ENCODE measurements at places on chromosomes 2 and 18.

DNA sequence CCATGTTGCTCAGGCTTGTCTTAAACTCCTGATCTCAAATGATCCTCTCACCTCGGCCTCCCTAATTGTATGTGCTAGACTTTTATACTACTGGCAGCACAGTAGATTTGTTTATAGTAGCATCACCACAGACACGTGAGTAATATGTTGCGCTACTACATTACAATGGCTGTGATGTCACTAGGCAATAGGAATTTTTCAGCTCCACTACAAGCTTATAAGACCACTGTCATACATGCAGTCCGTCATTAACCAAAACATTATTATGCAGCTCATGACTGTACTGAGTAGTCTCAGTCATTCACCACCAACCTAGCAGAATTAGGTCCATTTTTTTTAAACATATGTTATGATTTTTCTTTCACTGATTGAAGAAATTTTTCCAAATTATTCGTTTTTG lies 398.9 kb downstream of the DCC start:
- DNase-seq = no peak

- no peak for DNase-seq
These were observed 2.1 kb downstream of the SERPINB2 start for GRCh38 chr18:63889626-63890025.

GRCh38 chr2:218500501-218501060 lies 67.6 kb downstream of the USP37 start:
- DNase-seq = no peak

DNA sequence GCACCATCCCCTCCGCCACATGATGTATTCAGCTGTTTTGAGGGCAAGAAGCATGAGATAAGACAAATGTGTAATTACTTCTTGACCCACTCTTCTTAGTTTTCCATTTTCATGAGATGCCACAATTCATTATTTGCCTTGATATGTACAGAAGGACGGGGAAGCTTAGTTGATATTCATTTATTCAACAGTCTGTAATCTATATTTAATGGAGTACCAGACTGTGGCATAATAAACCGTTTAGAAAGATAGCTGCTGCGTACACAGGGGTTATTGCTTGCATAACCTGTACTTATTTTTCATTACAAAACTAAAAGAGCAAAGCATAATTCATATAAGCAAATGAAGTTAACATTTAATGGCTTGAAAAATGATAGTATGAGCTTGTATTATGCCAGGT lies 466.4 kb upstream of the GYPC start:
- DNase-seq = no peak

GRCh38 chr18:295756-296490 lies 28.1 kb upstream of the THOC1 start:
- no peak for DNase-seq

- DNase-seq = no peak
These were observed 39.7 kb upstream of the ACAA2 start for GRCh38 chr18:49853011-49853410.

GRCh38 chr18:27789406-27789805 lies 387.5 kb downstream of the CDH2 start:
- DNase-seq = no peak

GRCh38 chr18:68219872-68220271 lies 495.0 kb downstream of the TMX3 start:
- DNase-seq = no peak

- DNase-seq = no peak
These were observed 245.7 kb upstream of the REG3G start for GRCh38 chr2:78779761-78780160.

GRCh38 chr2:150742094-150742493 lies 254.6 kb upstream of the RND3 start:
- no peak for DNase-seq

DNA sequence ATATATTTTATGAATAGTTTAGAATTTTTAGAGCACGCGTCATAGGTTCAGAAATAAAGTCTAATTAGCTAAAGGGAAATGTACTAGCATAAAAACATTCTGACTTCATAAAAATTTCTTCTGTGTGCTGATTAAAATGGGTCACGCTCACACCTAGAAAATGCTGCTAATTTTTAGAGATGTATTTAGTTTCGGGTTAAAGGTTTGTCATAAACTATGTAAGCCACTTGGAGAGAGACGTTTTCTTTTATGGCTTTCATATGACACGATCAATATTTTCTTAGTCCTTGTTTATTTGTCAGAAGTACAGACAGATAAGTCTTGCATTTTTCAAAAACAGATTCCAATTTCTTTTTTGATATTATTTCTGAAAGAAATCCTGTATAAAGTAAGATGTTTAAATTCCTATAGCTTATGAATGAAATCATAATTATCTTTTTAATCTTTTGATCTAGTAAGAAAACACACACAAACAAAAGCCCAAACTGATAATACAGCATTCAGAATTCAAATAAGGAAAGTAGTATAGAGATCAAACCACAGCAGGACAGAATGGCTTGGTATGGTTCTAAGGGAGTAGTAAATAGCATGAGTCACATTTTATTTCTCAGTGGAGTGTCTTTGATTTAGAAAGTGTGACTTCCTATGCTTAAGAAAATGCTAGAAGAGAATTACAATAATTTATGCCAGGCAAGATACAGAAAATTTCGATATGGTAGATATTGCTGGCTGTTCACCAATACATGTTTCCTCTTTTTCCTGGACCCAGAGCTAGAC lies 236.6 kb downstream of the GPD2 start:
- DNase-seq = no peak

- no peak for DNase-seq
These were observed 76.2 kb upstream of the NPAS2 start for GRCh38 chr2:100743741-100744140.

GRCh38 chr2:159922563-159922962 lies 124.6 kb upstream of the CD302 start:
- DNase-seq = no peak

DNA sequence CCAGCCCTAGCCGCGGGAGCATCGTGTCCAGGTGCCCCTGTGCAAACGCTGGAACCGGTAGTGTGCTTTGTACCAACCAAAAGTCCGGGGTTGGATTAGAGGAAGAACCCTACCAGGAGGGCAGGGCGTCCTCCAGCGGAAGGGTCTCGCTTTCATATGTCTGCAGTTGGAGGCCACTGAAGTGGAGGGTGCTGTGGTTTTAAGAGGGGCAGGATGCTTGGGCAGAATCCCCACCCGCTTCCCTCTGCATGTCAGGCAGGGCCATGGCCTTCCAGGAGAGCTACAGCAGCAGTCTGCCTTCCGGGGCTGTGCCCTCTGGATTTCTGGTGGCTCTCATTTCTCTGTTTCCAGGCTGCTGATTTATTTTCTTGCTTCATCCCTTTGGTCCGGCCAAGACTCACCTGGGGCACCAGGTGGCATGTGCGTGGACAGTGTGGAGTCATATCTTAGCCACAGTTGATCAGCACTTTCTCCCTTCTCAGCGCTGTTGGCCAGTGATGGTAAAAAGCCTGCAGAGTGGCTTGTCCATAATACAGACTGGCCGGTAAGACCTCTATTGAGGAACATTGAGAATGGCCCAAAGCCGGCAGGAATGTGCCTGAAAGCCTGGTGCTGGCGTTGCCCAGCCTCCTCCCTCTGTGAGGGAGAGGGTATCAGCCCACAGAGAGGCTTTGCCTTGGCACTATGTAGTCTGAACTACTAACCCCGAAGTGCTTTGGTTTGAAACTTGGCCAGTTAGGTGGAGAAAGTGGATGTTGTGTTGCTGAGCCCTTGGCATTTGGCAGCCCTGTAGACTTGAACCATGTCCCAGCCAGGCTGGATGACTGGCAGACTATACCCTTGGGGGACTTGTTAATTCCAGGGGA lies 1.8 kb downstream of the AGAP1 start:
- DNase-seq = no peak

GRCh38 chr18:44938720-44939665 lies 258.3 kb downstream of the SETBP1 start:
- no peak for DNase-seq

DNA sequence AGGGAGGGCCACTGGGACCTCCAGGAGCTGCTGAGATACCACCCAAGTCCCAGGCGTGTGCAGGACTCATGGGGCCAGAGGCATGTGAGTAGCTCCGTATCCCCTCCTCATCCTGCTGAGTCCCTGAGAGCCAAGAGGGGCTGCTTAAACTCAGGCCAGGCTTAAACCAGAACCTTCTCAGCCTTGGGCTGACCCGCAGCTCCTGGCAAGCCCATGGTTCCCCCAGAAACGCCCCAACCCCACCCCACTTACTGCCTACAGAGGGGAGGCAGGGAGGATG lies 2.5 kb upstream of the NMUR1 start:
- no peak for DNase-seq

DNA sequence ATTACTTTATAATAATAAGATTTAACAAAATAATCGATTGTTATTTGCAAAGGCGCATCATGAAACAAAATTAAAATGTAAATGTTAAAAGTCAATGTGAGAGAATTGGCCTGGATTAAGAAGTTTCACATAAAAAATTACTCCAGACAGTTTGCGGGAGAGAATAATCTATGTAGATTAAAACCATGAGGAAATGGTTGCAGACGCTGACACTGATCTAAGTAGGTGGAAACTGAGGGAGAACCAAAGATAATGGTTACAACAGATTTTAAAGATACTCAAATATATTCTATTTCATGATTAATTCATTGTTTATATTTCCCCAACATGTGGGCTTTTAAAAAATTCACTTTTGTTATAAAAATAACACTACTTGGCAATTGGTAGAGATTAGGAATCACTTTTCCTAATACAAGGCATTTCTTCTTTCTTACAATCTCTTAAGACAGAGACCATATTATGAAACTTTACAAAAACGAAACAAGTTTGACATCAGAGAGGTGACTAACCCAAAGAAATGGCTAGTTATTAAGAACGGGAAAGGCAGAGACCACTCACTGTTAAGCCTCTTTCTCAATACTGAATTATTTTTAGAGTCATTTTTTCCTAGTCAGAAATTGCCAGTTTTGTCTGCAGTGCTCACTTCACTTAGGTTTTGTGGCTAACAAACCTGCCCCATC lies 1.6 kb downstream of the KANSL1L start:
- no peak for DNase-seq

GRCh38 chr2:120442541-120442922 lies 96.6 kb downstream of the INHBB start:
- no peak for DNase-seq

GRCh38 chr2:67904566-67904965 lies 158.2 kb downstream of the C1D start:
- no peak for DNase-seq

DNA sequence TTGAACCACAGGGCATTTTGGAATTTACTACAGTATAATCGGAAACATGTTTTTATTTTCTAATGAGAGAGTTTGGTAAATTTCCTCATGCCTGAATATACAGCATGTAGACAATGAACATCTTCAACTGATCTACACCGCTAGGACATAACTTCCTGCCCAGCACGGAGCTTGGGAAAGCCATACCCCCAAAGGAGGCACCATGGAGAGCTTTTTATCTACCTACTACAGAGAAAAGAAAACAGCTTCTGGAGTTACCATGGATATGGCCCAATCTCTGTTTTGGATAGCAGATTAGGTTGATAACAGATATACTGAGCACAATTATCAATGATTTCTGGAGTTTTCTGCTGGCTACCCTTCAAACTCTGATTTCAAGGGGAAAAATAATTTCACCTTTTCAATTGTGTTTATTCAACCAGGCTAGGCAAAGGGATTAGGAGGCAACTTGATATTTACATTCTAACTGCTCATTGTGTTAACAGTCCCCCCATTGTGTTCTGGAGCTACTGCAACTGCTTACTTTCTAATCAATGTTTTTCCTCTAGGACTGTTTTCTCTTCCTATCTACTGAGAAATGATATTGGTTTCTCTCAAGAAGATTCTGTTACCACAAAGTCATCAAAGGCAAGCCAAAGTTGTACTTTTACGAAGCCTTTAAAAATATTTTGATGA lies 123.0 kb upstream of the ARHGAP28 start:
- DNase-seq = no peak

DNA sequence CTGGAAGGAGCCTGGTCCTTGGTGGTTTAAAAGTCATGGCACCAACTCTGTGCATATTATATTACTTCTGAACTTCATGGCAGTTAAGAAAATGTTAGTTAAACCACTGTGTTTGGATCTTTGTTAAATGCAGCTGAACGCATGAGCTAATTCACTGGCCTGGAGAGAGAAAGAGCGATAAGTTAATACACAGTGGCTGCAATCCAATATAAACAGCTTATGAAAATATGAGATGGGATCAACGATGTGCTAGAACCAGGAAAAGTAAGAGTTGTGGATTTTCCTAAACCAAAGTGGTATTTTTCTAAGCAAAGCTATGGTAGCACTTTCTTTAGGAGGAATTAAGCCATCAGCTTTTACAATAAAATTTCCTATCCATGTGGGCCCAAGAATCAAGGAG lies 326.7 kb downstream of the MTX2 start:
- DNase-seq = no peak

GRCh38 chr2:238157506-238158017 lies 1.2 kb upstream of the ERFE start:
- no peak for DNase-seq

DNA sequence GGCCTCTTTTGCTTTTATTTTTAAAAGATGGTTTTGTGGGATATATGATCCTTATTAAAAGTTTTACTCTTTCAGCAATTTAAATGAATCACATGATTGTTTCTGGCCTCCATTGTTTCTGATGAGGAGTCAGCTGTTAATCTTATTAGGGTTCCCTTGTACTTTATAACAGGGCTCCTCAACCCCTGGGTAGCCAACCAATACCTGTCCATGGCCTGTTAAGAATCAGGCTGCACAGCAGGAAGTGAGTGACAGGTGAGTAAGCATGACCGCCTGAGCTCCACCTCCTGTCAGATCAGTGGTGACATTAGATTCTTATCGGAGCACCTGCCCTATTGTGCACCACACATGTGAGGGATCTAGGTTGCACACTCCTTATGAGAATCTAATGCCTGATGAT lies 45.1 kb upstream of the FAM98A start:
- no peak for DNase-seq

DNA sequence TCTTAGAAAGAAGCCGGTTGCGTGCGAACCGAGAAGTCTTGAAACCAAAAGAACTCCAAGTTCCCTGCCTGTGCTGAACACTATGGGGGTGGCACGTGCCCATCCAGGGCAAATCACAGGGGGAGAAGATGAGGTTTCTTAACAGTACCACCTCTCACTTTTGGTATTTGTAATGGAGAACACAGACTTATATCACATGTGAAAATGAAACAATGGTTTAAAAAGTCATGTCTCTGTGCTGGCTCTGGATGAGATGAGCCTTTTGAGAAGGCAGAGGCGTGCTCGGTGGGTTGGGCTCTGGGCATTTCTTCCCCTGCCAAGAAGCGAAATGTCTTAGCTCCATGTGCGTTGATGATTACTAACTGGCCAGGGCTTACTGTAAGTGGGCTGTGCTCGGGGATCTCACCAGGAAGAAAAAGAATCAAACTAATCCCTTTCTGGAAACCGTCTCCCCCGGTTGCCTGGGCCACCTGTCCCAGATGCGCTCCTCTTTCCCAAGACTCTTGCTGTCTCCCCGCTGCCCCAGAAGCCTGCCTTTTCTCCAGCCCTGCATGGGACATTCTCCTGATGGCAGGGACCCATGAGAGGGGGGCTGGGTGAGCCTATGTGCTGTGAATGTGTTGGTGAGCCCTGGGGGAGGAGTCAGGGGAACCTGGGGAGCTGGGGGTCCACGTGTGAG lies 252.9 kb downstream of the PRKCE start:
- no peak for DNase-seq
